ENCODE measurements at places on chromosomes 5 and 9.

DNA sequence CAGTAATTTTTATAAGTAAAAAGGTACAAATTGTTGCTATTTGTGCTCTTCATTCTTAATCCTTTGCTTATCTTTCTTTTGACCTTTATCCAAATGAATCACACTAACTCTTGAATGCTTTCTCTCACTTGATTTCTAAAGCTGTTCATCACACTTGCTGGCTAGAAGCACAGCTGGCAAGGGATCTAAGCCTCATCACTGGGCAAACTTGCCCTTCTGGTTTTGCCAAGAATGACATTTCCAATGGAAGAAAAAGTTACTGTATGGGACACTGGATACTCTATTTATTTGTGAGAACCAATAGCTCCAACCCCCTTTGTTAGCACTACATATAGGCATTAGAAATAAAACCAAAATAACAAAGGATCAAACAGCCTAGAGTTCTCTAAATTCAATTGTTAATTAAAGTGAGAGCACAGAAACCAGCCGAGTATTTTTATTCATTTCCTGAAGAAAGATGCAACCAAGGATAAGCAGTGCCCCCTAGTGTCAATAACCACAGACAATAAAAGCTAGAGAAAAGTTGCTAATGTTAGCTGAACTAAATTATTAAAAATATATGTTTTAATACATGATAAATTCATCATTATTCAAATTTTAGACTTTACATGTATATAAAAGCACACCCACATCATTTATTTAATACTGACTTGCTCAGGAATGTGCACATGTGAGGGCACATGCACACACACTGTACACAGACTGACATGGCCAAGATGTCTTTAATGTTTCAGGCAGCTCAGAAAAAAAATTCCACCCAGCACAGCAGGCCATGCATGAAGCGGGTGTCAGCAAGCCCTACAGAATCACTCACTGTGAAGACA lies 59.8 kb upstream of the POU5F2 start:
- DNase-seq = no peak

GRCh38 chr5:178667688-178668087 lies 40.8 kb upstream of the CLK4 start:
- no peak for DNase-seq

- no peak for DNase-seq
These were observed 29.2 kb upstream of the SEMA4D start for GRCh38 chr9:89527084-89527483.

GRCh38 chr9:126363847-126364671 lies 37.4 kb downstream of the MVB12B start:
- no peak for DNase-seq

- no peak for DNase-seq
These were observed 224.4 kb downstream of the ROR2 start for GRCh38 chr9:91725651-91726050.

- peak; percentile 30 for DNase-seq
These were observed 205.2 kb upstream of the ZNF608 start for GRCh38 chr5:124951661-124952060.

DNA sequence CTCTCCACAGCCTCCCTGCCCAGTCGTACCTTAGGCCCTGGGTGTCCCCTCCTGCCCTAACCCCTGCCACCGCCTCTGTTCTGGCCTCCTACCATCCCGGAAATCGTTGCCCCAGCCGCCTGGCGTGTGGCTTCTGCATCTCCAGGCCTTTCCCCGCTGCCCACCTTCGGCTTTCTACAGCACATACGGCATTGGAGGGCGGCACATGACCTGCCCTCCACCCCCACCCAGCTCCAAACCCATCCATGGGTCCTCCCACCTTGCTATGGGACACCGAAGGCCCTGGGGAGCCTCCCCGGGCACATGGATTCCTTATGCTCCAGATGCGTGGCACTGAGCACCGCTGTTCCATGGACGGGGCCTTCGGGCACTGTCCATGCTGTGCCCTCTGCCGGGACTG lies 32.0 kb downstream of the FGF18 start:
- DNase-seq = no peak

- DNase-seq = no peak
These were observed 4.4 kb downstream of the SPRY4 start for GRCh38 chr5:142320430-142320738.

DNA sequence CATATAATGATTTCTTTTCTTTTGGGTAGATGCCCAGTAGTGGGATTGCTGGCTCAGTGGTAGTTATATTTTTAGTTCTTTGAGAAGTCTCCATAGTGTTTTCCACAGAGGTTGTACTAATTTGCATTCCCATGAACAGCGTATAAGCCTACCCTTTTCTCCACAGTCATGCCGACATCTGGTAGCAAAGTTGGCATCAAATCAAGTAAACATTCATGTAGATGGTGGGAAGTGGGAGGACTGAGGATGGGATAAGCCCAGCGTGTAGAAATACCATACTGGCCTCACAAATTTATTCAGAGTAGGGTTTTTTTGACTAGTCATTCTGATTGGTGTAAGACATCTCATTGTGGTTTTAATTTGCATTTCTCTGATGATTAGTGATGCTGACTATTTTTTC lies 115.4 kb downstream of the EGFLAM start:
- DNase-seq = no peak

DNA sequence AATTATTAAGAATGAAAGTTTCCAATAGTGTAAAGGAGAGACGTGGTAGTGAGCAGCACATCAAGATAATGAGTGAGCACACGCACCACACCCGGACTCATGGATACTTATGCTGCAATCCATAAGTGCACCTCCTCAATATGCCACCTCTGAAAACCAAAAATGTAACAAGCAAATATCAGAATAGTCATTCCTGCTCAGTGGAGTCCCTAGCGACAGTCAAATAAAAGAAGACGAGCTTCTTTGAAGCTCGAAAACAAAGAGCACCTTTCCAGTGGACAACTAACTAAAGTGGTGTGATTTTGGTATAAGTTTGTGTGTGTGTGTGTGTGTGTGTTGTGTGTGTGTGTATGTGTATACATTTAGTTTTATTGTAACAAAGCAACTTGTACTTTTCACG lies 241.3 kb downstream of the DEPDC1B start:
- no peak for DNase-seq

- no peak for DNase-seq
These were observed 30.9 kb upstream of the SLC46A2 start for GRCh38 chr9:112921549-112921948.

GRCh38 chr9:107685901-107686300 lies 196.3 kb upstream of the KLF4 start:
- no peak for DNase-seq

DNA sequence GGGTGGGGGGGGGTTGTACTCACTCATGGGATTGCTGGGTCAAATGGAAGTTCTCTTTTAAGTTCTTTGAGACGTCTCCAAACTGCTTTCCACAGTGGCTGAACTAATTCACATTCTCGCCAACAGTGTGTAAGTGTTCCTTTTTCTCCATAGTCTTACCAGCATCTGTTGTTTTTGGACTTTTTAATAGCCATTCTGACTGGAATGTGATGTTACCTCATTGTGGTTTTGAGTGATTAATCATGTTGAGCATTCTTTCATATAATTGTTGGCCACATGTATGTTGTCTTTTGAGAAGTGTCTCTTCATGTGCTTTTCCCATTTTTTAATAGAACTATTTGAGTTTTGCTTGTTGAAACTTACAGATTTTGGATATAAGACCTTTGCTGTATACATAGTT lies 94.9 kb upstream of the PLPPR1 start:
- no peak for DNase-seq

- DNase-seq = no peak
These were observed 4.1 kb upstream of the CNTLN start for GRCh38 chr9:17130725-17131124.

- DNase-seq = no peak
These were observed 26.6 kb downstream of the ERAP2 start for GRCh38 chr5:96902876-96903275.

DNA sequence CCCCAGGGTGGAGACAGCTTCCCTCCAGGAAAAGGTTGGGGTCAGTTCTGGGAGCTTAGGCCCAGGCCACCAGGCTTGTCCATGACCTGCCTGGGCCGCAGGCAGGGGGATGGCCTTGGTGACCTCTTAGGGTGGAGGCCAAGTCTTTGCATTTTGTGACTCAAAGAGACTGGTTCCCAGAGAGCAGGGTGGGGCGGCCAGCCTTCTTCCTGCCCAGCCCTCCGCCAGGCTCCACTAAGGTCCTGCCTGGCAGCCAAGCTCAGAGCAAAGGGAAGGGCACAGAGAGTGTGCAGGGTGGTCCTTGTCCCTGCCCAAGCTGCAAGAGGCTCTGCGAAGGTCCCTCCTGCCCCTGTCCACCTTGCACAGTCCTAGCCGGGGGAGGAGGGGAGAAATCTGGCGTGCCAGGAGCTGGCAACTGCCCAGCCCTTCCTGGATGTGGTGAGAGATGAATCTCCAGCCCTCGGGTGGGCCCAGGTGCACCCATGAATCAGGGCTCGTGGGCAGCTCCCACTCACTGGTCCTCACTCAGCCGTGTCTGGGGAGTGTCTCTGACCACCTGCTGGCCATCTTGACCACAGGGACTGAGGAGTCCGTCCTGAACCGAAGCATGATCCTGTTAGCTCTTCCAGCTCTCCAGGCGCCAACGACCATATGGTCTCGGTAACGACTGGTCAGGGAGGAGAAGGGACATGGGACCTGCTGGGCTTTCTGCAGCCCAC lies 2.3 kb upstream of the PTGDS start:
- no peak for DNase-seq

GRCh38 chr5:41747301-41747700 lies 122.9 kb downstream of the OXCT1 start:
- no peak for DNase-seq

DNA sequence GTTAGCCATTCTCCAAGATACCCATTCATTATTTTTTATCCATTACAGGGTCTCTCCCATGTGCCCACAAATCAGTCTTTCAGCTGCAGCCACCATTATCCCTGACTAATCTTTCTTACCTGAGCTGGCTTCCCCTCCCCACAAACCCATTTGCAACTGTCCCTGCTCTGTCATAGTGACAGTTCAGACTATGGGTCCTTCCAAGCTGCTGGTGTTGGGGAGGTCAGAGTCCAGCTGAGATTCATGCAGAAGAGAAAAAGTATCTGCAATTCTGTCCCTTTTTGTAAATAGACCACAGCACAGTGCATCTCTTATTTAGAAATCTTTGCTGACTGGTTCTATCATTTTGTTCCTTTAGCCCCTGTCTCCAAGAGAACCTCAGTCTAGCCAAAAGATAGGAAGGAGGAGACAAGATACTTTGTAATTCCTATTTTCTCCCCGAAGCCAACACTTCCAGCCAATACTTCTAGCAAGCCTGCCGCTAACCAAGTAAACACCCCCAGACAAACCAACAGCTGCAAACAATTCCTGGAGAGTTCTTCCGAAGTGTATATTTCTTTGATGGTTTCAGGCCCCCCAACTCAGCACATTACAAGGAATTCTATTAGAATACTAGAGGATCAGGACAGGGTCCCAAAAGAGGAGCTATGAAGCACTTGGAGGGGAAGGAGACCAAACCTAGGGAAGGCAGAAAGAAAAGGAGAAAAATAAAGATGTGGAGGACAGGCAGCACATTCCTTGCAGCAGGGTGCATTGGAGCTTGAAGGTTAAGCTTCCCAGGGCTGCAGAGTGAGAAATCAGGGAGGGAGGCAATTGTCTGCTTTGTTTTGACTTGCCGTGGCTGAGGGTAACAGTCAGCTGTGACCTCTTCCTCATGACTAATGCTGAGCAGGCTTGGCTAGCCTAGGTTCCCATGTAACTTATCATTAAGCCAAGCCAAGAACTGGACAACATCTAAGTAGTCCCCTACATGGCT lies 148.5 kb downstream of the SGCD start:
- no peak for DNase-seq

- DNase-seq = peak; percentile 3
These were observed 68.7 kb upstream of the UNC5A start for GRCh38 chr5:176741561-176742211.

GRCh38 chr5:72559866-72560766 lies 52.9 kb upstream of the ZNF366 start:
- no peak for DNase-seq

DNA sequence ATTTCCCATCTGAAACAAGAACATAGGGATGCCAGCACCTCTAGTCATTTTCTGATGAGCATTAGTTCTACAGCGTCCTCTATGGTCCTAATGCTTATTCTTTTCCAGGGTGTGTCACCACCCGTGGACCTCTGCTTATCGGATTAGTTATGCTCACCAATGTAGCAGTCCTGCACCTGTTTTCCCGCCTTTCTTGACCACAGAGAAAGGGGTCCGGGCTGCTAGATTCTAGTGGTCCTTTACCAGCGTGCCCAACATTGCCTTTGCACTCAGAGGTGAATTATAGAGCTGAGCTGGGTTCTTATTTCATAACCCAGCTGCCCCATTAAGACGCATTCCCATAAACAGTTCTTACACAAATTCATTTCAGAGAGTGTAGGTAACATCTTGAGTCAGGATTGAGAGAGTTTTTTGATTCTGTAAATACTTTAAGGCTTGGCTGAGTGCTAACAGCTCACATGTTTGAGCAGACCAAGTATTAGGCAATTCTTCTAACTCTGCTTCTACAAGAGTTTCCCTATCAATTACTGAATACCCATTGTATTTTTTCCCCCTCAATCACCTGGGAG lies 2205.1 kb upstream of the C9orf72 start:
- no peak for DNase-seq

DNA sequence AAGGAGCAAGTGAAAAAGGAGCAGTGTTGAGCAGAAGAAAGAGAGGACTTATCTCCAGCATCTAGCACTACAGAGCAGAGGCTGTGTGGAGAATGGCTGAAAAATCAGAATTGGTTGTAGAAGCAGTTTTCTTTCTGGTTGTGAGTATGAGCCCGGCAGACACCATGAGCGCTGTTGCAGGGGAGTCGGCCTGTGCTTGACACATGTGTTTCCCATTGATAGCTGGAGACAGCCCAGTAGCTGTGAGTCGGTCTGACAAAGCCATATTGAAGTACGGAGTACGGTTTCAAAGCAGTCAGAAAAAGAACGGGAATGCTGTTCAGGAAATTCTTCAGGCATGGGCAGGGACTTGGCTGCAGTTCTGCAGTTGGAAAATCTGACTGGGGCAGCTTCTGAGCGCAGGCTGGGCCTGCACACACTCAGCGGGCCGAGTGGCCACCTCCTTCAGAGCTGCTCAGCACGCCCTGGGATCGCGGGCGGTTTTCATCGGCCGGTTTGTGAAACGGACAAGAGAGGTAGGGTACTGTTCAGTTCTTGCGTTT lies at the start of gene SGCD:
Gene SGCD, plus strand, starts transcription at position 447 of the 542 bp plus-strand sequence.
- DNase-seq = no peak

GRCh38 chr9:138010861-138011260 lies 133.3 kb downstream of the CACNA1B start:
- DNase-seq = no peak

GRCh38 chr5:34047774-34048572 lies 5.0 kb upstream of the C1QTNF3 start:
- no peak for DNase-seq

DNA sequence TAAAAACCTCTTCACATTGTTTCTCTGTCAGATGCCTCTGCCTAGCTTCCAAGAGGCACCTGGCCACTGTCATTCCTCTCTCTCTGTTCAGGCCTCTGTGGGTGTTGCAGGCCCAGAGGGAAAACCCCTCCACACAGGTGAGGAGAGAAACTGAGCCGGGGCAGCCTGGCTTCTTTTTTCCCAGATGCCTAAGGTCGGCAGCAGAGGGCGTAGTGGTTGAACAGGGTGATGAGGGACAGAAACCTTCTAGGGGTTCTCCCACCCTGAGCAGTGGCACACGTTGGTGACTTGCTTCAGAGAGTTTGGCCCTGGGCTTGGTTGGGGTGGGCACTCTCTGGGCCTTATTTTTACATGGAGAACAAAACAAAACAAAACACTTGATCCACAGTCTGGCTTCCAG lies 12.2 kb downstream of the IL9 start:
- DNase-seq = no peak

- DNase-seq = no peak
These were observed 73.6 kb downstream of the ZNF474 start for GRCh38 chr5:122202952-122203351.

All from CD4-positive, alpha-beta T cell treated with Interleukin-4 for 1 hour (primary cell).